ENCODE measurements at places on chromosomes 5 and 9.

DNA sequence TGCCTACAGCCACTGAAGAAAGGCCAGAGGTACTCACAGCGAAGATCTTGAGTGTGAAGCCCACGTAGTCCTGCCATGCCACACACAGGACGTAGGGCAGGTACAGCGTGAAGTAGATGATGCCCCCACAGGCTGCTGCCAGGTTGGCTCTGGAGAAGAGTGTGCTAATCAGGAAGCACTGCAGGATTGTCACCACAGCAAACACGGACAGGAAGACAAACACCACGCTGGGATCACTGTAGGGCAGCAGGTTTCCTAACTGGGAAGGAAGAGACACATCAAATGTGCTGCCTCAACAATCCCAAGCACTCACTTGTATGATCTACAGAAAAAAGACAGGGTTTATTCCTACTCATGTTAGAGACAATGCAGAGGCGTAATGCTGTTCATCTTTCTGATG is 63.0 kb downstream of the NIPSNAP3B start:
- no peak for DNase-seq

GRCh38 chr9:69471433-69471832 is 146.4 kb downstream of the ENTREP1 start:
- no peak for DNase-seq

DNA sequence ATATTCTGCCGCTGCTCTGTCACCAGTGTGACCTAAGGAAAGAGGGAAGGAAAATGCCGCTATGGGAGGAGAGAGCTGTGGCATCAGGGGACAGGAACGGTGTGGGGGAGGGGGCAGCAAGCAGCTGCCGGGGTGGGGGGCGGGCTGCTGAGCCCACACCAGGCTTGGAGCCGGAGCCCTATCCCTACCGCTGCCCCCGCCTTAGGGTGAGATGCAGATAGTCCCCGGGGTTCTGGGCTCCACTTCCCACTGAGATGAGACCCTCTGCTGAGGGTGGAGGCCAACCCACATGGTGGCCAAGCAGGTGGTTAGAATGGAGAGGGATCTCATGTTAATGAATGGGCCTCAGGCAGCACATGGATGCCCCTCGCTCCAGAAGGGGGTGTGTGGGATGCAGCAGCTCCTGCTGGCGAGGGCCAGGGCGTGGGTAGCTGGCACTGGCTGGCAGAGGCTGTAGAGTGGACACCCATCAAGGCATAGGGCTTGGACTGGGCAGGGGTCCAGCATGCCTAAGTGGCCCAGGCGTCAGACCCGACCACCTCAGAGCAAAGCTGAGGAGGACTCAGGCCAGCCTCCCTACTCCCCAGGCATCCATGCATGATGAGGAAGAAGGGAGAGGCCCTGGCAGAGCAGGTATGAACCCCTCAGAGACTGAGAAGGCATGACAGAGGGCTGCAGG is 131.5 kb downstream of the ZNF354C start:
- no peak for DNase-seq

DNA sequence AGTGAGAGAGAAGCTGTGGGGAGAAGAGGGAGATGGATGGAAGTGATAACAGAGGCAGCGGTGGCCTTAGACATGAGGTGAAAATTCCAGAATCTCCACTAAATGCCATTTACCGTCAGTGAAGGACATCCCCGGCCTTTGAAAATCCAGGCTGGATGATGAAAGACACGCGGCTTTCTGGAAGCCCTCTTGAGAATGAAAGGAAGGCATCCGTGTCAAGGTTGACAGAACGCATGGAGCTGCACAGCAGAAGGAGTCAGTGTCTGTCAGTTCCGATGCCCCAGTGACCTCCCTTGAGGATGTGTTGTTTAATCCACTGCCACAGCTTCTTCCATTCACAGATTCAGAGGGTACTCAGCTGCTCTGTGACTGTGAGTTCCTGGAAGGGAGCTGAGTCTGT is 114.9 kb downstream of the ICE1 start:
- DNase-seq, result no peak

DNA sequence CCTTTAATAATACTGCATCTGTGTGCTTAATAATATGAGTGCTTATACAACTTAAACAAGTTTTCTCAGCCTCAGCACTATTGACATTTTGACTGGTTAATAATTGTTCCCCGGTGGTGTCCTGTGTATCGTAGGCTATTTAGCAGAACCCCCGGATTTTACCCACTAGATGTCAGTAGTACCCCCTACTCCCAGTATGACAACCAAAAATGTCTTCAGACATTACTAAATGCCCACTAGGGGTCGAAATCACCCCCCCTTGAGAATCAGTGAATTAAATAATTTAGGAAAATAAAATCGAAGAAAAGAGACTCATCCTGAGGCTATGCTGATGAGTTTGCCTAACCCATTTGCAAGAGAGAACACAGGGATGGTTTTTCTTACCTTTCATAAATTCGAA is 166.3 kb downstream of the ATP10B start:
- DNase-seq, result no peak

DNA sequence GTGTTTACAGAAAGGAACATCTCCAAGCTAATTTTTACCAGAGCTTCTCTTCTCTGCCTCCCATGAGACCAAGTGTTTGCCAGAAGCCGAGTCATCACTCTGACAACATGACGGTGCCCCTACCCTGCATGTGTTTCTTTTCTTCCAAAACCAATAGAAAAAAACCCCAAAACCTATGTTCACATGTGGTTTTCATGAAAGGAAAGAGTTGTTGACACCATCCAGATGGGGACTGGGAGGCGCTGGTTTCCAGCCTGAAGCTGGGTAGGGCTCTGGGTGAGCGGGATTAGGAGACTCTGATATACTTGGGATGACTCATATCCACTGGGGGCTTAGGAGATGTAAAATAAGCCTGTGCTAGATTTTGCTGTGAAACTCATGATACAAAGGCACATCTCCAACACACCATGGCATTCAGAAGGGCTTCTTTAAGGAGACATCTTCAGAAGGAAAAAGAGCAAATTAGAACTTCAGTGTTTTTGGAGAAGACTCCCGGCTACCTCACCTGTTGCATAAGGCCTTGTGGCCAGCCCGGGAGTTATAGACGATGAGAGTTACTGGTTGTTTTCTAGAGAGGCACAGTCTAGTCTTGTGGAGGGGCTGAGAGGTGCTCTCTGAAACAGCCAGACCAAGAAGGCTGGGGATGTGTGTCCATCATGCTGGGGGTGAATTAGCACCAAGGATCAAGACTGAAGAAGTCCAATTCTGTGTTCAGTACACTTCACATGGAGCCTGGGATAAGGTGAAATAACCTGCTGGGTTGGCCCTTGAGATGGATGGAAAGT is 108.9 kb upstream of the LHFPL2 start:
- DNase-seq, result no peak

GRCh38 chr9:34515959-34516358 is 6.8 kb downstream of the ENHO start:
- no peak for DNase-seq

- no peak for DNase-seq
These were observed 78.4 kb downstream of the BOD1 start for GRCh38 chr5:173538018-173538417.

DNA sequence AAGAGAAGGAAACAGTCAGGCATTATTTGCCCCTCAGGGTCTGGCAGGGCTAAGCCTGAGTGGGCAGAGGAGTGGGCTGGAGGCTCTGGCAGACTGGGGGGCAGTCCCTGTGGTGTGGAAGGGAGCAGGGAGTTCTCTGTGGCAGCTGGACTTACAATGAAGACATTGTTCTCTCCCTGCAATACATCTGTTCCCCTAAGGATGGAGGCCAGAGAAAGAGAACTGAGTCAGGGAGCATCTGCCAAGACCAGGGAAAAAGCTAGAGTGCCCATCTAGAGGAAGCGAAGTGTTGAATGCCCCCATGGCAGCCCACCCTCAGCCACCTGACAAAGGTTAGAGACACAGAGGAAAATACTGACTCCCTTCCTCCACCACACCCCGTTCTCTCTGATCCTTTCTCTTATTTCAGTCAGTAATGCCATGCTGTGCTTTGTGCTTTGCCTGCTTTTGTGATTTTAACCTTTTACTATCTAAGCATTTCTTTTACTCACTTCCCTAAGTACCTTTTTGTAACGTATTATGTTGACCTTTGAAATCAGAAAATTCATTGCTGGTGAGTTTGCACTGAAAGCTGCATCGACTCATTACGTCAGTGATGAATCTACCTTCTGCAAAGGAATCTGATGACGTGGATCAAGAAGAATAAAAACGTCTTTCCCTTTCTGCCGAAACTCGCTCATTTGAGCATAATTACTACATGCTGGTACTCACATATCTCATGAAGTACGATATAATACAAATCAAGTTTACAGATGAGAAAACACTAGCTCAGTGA is 76.0 kb downstream of the ACTL7B start:
- no peak for DNase-seq

GRCh38 chr5:92003806-92004205 is 620.7 kb upstream of the ARRDC3 start:
- no peak for DNase-seq

- no peak for DNase-seq
These were observed 349.8 kb downstream of the ENC1 start for GRCh38 chr5:74290634-74291241.

DNA sequence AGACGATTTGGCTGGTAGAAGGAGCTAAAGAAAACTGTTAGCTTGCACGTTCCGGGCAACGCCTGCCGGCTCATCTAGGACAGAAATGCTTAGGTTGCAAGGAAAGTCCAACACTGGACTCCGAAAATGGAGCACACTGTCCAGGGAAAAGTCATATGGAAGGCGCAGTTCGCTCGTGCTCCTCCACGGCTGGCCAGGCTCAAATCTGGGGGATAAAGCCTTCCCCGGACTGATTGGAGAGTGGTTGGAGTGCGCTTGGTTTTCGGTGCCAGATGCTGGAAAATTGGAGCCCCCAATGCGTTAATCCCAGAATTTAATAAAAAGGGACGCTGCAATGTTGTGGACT is 955 bp downstream of the CDH6 start:
- no peak for DNase-seq

Measured in stimulated activated CD8-positive, alpha-beta memory T cell treated with anti-CD3 and anti-CD28 coated beads, Interleukin-4, amount 100 ng/mL, for 4 hours (primary cell).